Fibroblast of the aortic adventitia (primary cell): ENCODE measurements at places on chromosomes 2 and 18. TPM values are rescaled to one million over a fixed set of nuclear protein-coding genes. Genes with fewer than 3 reads are reported as not detected.

DNA sequence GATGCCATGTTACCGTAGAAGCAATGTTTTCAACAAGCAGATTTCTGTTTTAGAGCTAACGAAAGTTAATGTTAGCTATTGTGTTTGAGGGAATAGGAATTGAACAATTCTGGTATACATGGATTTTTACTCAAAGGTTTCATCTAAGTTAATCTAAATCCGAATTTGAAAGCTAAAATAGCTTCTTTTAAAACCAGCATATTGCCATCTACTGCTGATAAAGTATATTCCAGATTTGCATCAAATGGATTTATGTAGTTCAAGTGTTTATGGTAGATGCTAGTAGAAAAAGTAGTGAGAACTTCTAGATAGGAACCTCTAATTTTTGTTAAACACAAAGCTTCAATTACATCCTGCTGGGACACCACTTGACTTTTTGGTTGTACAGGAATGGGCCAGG, 1569.5 kb upstream of the NXPH2 start:
- DNase-seq = no peak

- peak; percentile 96 for DNase-seq
Measured at GRCh38 chr2:197828464-197829135, 24.2 kb downstream of the PLCL1 start.

DNA sequence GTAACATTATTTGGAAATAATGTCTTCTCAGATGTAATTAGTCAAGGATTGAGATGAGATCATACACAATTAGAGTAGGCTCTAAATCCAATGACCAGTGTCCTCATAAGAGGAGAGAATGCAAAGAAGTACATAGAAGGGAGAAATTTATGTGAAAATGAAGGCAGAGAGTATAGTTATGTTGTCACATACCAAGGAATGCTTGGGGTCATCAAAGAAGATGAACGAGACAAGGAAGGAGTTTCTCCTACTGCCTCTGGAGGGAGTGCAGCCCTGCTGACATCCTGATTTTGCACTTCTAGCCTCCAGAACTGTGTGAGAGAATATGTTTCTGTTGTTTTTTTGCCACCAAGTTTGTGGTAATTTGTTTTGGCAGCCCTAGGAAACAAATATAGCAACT, 100.1 kb downstream of the GALNT13 start:
- DNase-seq = no peak

GRCh38 chr2:74618410-74619083, 29.6 kb downstream of the M1AP start:
- no peak for DNase-seq

- DNase-seq = peak; percentile 87
Measured at GRCh38 chr2:42827647-42828486, 35.5 kb upstream of the HAAO start.

DNA sequence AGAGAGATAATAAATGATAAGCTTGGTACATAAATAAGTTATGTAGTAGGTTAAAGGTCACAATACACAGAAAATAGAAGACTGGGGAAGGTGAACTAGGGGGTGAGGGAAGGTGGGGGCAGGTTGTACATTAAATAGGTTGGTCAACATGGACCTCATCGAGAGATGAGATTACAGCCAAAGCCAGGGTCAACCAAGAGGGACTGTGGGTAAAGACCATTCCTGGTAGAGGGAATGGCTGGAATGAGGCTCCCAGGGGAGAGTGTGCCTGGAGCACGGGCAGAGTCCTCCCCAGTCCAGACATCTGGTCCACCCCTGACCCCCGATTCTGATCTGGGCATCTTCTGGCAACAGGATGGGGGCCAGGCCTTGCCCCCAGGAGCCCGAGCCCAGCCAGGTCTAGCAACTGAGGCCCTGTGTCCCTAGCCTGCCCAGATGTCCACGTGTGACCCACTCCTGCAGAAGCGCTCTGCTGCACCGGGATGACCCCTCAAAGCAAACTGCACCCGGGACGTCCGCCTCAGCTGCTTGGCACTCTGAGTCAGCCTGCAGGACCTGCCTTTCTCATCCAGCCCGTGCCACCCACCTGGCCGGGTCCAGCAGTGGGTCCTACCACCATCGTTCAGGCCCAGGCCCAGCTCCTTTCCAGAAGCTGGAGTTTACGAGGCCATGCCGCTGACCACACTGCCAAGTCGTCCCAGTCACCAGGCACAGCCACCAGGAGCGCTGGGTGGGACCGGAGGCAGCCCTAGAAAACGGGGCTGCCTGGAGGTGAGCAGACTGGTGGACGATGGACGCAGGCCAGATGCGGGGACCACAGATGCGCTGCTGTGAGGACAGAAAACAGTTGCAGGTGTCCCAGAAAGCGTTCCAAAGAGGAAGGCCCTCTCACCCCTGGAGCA, 56.2 kb upstream of the ID2 start:
- no peak for DNase-seq

DNA sequence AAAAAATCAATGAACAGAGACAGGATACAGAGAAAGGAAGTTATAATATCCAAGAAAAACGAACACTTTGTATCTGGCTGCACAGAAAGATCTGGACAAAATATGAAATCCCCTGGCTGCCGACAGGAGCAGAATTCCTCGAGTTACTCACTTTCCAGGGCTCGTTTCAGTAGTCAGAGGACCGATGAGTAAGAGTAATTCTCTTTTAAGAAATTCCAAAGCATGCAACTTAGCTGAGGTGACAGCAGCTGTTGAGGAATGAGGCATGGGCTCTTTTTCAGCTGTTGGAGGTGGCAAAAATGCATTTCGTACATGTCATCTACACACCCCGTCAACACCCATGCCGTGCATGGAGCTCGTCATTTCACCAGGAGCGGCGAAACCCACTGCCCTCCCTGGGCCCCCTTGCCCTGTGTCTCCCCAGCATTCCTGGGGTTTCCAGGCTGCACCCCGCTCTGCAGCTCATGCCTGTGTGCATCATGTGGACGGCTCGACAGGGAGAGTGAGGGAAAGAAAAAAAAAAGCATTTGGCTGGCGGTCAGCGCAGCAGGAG, 210.8 kb upstream of the SMIM21 start:
- DNase-seq = peak; percentile 73

DNA sequence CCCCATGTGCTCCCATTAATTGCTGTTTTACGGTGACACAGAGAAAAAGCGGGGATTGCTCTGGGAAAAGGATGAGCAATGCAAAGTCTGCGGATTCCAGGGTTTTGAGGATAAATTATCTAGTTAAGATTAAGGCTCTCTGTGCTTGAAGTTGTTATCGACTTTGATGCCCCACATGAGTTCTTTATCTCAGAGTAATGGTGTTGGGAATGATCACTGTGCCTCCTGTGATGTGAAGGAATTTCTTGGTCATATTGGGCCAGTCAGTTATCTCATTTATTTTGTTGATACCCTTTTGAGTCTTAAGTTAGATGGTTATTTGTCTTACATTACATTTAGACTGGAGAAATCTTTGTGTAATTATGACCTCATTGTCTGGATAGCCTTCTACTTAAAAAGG, 184.6 kb upstream of the MEX3C start:
- DNase-seq = peak; percentile 8

GRCh38 chr2:44649381-44649780, 287.6 kb downstream of the CAMKMT start:
- DNase-seq = peak; percentile 4

DNA sequence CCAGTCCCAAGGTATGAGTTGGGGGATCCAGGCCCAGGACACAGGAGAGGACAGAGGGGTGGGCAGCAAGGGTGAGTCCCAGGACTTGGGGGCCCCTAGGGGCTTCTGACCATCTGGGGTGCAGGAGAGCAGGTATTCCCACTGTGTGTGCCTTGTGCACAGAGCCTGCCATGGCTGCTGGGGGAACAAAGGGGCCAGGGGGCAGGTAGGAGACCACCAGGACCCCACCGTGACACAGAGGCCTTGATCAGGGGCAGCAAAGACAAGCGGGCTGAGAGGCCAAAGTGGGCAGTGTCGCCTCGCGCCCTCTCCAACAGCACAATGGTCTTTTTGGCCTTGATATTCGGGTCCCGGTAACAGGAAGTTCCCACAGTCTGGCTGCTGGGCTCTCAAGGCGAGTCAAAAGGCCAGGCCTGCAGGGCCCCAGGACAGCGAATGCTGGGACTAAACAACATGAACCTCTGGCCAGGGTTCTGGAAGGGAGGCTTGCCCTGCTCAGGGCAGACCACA, 12.3 kb upstream of the GPR17 start:
- no peak for DNase-seq

DNA sequence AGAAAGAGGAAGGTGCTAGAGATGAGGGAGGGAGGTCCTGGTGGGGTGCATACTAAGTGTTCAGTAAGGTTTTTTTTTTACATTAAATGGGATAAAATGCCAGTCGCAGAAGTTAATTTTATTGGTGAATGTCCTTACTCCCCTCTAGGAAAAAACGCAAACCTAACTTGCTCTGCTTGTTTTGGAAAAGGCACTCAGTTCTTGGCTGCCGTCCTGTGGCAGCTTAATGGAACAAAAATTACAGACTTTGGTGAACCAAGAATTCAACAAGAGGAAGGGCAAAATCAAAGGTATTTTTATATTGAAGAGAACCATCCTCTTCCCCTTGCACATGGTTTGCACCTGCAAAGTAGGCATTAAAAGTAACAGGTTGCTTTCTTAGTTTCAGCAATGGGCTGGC, 12.7 kb upstream of the IL18R1 start:
- peak; percentile 70 for DNase-seq

- no peak for DNase-seq
Measured at GRCh38 chr2:44296653-44297052, 21.4 kb downstream of the SLC3A1 start.

DNA sequence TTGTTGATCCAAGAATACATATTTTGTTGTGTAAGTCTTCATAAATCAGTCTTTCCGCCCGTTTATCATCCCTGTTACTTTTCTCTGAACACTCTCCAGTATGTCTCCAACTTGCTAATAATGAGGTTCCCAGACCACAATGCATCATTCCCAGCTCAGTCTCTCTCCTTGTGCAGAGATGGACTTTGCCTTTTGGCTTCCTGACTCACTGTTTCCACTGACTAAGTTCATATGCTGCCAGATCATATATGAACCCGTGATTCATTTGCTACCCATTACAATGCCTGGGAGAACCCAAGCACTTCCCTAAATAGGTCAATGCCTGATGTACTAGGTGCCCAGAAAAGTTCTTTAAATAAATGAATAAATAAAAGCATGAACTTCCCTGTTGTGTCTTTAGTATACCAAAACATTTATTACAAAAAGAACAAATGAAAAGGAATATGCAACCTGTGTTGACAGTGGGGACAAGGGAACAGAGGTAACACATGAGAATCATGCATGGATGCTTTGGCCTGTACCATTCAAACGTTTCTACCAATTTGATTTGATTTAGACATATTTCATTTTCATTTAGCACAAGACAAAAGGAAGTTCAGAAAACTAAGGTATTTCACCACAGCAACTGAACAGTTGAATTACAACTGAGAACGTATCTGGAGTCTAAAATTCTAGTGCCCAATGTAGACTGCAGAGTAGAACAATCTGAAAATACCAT, 215.4 kb upstream of the HNRNPA3 start:
- DNase-seq = peak; percentile 95

DNA sequence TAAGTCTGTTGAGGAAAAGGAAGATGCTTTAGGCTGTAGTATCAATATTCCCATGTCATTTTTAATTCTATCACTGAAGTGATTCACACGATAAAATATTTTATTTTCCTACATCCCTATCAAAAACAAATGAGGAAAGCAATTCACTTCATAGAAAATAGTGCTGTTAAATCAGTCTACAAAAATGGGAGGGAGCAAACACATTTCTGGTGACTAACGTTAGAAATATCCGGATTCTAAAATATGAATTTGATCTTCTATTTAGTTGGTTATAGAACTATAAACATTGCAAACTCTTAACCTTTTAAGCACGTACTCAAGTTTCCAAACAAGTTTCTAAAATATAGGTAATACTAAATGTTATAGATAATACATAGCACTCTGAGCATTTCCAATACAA, 20.8 kb downstream of the ATF2 start:
- DNase-seq = peak; percentile 18

DNA sequence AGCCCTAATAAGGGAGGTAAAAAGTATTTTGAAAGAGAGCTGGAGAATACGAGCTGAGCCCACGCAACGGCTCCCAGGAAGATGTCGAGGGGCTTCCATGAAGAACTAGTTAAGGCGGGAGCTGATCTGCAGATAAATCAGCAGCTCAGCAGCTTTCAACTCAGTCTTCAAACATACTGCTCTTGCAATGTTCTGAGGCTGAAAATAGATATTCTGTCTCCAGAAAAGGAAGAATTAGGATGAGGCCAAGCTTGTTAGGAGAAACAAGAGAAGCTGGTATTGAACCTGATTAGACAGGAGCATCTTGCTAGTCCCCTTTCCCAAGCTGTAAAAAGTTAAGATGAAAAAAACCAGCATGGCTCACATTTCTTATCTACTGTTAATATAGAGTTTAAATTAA, 91.1 kb downstream of the AFF3 start:
- DNase-seq = no peak

GRCh38 chr18:72342933-72343332, 201.2 kb downstream of the CBLN2 start:
- no peak for DNase-seq

DNA sequence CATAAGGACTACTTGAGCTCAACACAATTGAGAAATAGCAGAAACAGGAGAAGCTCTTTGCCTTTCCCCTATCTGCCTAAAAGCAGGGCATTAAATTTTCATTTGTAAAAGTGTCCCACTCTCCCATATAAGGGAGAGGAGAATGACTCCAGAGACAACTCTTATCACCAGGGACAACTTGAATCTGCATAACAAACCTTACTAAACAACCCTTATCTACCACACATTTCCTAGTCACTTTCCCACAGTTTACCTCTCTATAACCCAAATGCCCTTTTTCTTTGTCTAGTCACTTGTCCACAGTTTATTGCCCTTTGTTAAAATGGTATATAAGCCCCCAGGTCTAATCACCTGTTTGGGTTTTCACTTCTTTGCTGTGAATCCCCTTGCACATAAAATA, 37.5 kb upstream of the PPM1B start:
- DNase-seq = no peak

The RSAD2 gene
- total RNA-seq = 0.63 and 4.0 TPM in 2 replicates

The SUMO1 gene
- total RNA-seq = 68.5 and 158 TPM in 2 replicates

The RMDN2 gene
- total RNA-seq = 9.6 and 14.9 TPM in 2 replicates

The MTERF4 gene
- 36.5 and 73.4 TPM in 2 replicates for total RNA-seq

The C1QL2 gene
- total RNA-seq = not detected in 2 replicates

The GPR39 gene
- 0.41 and 12.7 TPM in 2 replicates for total RNA-seq

The RNU2-63P gene
- not detected in 2 replicates for total RNA-seq

The TPRKB gene
- 8.3 and 54.8 TPM in 2 replicates for total RNA-seq

The CIB4 gene
- not detected in 2 replicates for total RNA-seq

The ZNF892 gene
- total RNA-seq = 4.9 and 7.3 TPM in 2 replicates

The CCL20 gene
- total RNA-seq = not detected in 2 replicates

The ACMSD gene
- not detected in 2 replicates for total RNA-seq
